ENCODE measurements at places on chromosomes 16 and 17. TPM values are rescaled to one million over a fixed set of nuclear protein-coding genes. Genes with fewer than 3 reads are reported as not detected.

DUXB gene
- total RNA-seq = not detected

DHX8 gene
- total RNA-seq = 134 TPM

RNF222 gene
- total RNA-seq = not detected

DLX4 gene
- total RNA-seq = not detected

TRPV3 gene
- 1.9 TPM for total RNA-seq

DOC2A gene
- total RNA-seq = 8.1 TPM

NXPH3 gene
- total RNA-seq = 10.7 TPM

SPPL2C gene
- total RNA-seq = not detected
